Fibroblast of skin of back (primary cell): ENCODE measurements at places on chromosomes 3 and 15.
A peak's percentile ranks its signal among the peaks of the same experiment; 100 is the strongest.

GRCh38 chr15:81983497-81983896, 62.3 kb downstream of the MEX3B start:
- no peak for DNase-seq

DNA sequence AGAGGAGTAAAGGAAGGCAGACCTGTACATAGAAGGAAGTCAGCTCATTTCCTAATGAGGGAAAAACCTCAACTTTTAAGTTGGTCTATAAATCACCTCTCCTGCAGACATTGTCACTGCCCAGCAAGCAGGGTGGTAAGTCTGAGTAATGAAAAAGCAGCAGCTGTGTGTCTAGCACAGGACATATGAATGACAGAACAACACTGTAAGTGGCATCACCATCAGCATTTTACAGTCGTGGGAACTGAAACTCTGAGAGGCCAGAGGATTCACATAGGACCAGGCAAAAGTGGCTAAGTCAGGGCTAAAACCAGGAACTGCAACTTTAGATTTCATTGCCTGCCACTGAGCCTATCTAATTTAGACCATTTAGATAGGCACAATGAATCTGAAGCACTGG, 235.6 kb downstream of the CLSTN2 start:
- DNase-seq: no peak

DNA sequence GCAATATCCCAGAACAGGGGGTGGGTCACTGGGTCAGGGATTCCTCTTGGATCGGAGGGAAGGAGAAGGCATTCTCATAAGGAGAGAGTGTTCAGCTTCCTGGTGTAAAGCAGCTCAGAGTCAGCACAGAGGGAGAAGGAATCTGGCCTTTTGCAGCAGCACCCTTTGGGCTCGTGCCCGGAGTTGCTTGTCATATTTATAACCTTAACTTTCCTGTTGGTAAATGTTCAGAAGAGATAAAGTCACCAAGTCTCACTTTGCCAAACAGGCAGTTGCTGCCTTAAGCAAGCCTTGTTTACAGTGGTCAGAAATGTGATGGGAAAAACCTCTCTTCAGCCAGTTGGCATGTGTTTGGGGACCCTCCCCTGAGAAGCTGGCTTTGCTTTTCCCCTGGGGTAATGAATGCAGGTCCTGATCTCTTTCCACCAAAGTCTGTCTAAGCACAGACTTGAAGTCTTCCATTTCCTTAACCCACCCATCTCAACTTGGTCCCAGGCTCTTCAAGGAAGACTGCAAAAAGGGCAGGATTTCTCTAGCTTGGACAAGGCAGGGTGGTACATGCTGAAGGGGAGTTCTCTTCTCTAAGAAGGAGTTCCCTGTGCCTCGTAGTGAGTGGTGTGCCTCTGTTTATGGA, 206.9 kb upstream of the BHLHE40 start:
- no peak for DNase-seq

DNA sequence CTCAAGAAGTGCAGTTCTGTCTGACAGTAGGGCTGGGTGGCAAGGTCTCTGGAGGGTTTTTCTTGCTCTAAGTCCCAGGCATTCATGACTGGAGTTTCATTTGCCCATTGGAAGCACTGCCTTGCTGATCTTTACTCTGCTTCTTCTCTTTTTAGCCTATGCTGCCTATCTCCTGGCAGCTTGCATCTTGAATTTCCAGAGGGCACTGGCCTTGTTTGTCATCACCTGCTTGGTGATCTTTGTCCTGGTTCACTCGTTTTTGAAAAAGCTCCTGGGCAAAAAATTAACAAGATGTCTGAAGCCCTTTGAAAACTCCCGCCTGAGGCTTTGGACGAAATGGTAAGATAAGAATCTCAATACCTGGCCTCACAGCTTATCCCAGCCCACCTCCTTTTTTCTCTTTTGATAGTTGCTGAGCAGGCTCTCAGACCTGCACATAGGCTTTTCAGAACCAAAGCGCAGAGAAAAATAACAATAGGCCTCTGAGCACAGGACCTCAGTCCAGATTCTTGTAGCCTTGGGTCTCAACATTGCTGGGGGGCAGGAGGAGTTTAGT, 10.9 kb downstream of the SLC28A2 start:
- no peak for DNase-seq

GRCh38 chr3:167575000-167575600, 78.6 kb downstream of the WDR49 start:
- no peak for DNase-seq

DNA sequence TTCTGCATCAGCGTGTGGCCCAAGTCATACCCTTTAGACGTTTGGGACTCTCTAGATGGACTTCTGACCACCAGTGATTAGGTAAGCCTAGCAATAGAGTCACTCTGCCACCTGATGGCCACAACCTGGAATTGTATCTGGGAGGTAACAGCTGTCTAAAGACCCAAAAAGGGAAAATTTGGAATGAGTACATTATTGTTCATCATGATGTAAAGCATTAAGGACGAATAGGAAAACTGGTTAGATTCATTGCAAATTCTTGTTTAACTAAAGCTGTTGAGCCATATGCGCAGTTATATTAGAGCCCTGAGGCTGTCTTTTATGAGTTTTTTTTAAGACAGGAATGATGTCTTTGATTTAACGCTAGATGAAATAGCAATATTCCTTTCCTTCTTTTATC, 63.6 kb downstream of the FAM81A start:
- DNase-seq: peak; percentile 66

DNA sequence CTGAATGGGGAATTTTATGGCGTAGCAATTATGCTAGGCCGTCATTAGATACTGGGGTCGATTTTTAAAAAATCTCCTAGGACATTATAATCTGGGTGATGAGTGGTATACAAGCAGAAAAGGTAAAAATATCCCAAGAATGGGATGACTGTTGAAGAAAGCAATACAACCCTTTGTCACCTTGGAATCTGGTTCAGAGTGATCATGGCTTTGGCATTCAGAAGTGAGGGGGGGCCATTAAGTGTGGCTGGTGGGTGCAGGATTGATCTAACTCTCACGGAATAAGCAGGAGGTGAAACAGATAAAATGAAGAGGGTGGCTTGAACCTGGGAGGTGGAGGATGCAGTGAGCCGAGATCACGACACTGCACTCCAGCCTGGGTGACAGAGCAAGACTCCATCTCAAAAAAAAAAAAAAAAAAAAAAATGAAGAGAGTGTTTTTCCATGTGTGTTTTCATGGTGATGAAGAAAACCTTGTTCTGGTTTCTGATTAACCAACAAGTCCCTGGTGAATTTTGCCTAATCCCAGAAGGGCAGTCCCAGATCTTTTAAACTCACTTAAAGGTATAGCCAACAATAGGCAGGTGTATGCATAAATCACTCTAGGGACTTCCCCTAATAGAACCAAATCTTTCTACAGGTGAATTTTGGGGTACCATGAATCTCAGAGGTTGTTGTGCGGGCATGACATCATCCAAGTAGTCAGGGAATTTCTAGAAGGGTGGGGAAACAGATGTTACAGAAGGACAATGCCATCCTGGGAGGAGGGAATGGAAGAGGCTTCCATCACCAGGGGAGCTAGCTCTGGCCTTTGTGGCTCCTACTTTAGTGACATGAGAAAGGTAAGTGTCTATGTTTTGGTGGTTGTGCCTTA, 3.1 kb upstream of the RAD54L2 start:
- DNase-seq: no peak

GRCh38 chr15:35514759-35515158, 31.2 kb downstream of the DPH6 start:
- peak; percentile 81 for DNase-seq

GRCh38 chr3:33060609-33061337, 36.2 kb downstream of the GLB1 start:
- no peak for DNase-seq

- DNase-seq: no peak
Observed at GRCh38 chr15:91468871-91469580, 369.0 kb downstream of the SV2B start.

GRCh38 chr3:27986234-27986879, 255.1 kb upstream of the CMC1 start:
- no peak for DNase-seq
